ENCODE measurements at places on chromosomes 3 and 15.

GRCh38 chr15:60074181-60074885 lies 70.2 kb downstream of the FOXB1 start:
- no peak for DNase-seq

- DNase-seq, result no peak
Observed at GRCh38 chr3:110470310-110470709, 601.3 kb upstream of the NECTIN3 start.

- DNase-seq, result no peak
Observed at GRCh38 chr3:100910986-100911385, 82.2 kb downstream of the ABI3BP start.

DNA sequence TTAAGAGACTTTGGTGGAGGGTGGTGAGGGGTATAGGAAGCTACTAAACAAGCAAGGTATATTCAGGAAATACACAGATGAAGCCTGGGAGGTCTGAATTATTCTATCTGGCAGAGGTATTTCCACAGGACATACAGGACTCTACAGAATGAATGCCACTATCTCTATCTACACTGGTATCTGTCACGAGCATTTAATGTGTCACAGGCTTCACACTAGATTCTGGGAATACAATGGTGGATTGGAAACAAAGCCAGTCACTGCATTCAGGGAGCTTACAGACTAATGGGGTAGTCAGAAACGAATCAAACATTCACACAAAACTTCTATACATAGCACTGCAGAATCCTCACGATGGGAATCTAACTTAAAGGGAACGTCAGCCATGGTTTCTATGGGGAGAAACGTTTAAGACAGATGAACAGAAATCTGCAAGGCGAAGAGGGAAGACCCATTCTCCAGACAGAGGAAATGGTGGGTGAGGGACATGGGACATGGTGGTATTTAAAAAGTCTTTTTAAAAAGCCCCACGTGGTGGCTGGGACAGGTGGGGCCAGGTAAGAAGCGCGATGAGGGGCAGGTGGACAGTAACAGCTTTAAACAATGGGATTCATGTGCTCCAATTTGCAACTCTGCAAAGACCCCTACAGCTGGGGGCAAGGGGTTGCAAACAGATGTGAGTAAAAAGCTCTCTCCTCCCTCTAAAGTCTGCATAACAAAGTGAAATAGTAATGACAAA lies 16.5 kb downstream of the LRIG1 start:
- no peak for DNase-seq

- DNase-seq, result no peak
Observed at GRCh38 chr3:15488002-15488401, 33.5 kb downstream of the COLQ start.

DNA sequence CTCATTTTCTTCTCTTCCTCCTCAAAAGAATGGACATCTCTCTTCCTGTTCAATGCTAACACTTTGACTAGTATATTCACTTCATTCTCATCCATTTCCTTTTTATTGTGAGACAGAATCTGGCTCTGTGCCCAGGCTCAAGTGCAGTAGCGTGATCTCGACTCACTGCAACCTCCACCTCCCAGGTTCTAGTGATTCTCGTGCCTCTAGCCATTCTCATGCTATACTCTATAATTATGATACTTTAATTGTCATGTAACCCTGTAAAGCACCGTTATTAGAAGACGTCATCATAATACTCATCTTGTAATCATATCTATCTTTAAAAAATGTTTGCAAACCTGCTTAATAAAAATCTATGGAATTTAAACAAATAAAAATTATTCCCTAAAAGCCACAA lies 107.0 kb downstream of the SHOX2 start:
- peak; percentile 63 for DNase-seq

DNA sequence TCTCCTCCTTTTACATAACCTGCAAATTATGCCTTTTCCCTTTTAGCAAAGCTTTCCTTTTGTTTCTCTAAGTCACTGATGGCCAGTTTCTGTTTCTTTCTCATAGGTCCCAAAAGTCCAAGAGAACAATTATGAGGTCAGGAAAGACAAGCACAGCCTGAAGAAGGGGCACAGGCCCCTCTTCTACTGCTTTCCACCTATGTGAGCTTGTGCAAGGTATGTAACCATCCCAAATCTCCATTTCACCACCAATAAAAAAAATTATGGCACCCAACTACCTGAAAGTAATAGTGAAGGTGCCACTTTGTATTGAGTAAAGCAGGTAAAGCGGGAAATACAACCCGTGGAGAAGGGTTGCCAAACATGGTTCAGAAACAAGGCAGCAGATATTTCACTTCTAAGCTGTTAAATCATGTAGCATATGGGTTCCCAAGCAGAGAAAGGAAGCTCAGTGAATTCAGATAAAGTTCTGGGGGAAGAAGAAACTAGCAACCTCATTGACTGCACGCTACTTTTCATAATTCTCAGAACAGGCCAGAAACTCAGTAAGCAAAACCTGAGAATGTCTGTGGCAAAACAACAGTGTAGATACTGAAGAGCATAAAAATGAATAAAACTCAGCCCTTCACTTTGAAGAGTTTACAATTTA lies 4.2 kb downstream of the PLOD2 start:
- no peak for DNase-seq

DNA sequence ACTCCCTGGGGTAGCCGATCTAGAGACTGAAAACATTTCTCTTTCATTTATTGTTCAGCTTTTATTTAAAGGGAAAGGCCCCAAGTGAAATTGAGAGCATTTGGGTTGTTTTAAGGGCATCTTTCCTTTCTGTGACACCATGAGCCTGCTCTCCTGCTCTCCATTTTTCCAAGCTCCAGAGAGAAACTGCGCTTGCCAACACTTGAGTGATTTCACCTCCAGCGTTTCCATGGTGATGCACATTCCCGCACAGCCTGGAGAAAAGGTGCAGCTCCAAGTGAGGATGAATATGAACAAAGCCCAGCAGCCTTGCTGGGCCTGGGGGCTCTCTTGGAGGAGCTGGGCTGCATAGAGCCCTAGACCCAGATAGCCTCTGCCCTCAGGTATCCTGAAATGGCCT lies 159.2 kb upstream of the PPP2R3A start:
- no peak for DNase-seq

DNA sequence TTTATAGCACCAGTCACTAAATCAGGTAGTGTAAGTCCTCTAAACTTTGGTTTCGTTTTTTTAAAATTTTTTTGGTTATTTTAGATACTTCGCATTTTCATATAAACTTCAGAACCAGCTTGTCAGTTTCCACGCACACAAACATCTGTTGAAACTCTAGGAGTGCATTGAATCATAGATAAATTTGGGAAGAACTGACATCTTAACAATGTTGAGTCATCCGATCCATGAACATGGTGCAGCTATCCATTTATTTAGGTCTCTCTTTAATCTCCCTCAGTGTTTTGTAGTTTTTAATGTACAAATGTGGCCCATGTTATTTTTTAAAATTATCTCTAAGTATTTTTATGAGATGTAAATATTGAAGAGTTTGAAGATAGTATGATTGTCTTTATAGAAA lies 17.7 kb downstream of the TICRR start:
- no peak for DNase-seq

DNA sequence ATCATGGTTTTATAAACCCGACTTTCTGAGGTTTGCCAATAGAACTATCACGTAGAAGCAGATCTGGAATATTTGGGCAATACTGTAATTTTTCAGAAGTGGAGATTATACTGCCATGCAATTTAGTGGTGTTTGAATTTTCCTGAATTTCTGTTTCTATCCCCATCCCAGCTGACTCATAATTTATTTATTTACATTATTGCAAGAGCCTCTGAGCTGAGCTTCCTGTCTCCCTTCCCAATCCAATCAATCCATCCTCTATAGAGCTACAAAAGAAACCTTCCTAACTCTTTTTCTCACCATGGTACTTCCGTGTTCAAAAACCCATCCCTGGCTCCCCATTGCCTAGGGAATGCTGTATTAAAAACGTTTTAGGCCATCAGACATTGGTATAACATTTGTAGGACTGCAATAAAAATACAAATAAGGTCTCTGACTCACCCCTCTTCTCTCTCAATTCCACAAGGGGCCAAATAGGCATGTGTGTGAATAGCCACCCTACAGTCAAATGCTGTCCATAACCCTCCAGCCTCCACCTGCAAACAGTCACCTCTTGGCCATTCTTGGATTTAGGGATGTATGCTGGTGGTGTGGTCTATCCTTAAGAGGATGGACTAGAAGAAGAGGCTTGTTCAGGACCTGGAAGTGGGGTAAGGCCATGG lies 190.7 kb downstream of the CD47 start:
- peak; percentile 44 for DNase-seq

DNA sequence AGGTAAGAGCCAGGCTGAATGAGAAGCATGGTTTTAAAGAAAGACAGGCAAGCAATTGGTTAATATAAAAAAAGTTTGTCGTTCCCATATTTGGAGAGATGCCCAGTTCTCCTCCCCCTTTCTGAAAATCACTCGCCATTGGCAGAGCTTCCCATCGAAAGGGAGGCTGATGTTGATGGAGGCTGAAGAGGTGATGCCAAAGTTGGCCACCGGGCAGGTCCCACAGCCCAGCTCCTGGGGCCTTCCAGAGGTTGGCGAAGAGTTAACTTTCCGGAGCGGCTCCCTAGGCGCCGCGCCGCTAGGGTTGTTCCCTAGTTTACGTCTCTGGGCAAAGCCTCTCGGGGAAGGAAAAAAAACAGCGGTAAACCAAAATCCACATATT lies 793 bp downstream of the PCOLCE2 start:
- DNase-seq, result peak; percentile 63

- DNase-seq, result no peak
Observed at GRCh38 chr3:707041-707440, 385.8 kb upstream of the CNTN6 start.

- peak; percentile 23 for DNase-seq
Observed at GRCh38 chr15:70362886-70363285, 265.2 kb upstream of the TLE3 start.

DNA sequence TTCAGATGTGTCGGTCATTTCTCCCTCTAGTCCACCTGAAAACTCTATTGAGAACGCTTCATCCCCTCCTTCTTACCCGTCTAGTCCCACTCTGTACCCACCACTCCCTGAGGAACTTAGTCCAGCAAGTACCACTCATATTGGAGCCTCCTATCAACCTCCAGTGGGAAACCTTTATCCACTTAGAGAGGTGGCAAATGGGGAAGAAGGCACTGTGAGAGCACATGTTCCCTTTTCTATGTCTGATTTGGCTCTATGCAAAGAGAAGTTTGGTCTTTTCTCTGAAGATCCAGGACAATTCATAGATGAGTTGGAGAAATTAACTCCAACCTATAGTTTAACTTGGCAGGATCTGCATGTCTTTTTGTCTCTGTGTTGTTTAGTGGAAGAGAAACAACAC lies 17.0 kb upstream of the RPN1 start:
- no peak for DNase-seq

- no peak for DNase-seq
Observed at GRCh38 chr3:94494992-94495391, 432.1 kb downstream of the NSUN3 start.

GRCh38 chr15:52505151-52505550 lies 23.5 kb downstream of the MYO5A start:
- no peak for DNase-seq

GRCh38 chr3:136682740-136683312 lies 69.4 kb downstream of the STAG1 start:
- DNase-seq, result no peak

- no peak for DNase-seq
Observed at GRCh38 chr15:92848852-92849598, 51.1 kb upstream of the CHD2 start.

DNA sequence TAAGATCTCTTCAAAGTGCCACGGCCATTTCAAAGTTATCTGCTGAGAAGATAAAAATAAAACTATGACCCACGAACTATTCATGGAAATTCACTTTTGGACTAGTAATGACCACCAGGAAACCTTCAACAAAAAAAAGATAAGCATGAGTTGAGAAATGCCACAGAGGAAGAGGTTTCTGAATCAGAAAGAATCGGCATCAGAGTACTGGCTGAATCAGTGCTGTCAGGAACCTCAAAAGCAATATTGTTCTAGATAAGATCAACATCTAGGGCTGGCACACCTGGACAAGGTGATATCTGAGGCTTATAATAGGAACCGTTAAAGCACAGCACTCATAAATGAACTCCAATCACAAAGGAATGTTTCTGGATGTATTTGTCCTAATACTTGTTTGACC lies 72.7 kb downstream of the PEAK1 start:
- no peak for DNase-seq

DNA sequence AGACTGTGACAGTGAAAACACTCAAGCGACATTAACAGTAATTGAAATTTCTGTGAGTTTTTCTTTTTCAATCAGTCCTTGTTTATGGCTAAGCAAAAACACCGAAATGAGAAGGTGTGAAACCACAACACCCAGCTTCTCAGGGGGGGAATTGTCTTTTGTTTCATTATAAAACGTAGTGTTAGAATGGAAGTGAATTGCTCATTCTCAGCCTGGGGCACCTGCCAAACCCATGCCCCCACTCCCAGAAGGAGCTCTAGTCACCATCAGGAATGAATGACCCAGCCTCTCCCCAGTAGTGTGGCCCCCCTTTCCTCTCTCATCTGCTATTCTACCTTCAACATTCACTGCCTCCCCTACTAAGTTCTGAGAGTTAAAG lies 185.8 kb upstream of the CFAP20DC start:
- no peak for DNase-seq
